WERI-Rb-1 (cell line): ENCODE measurements at places on chromosomes 3 and 15.

GRCh38 chr3:187212705-187213104, 15.4 kb downstream of the RTP1 start:
- DNase-seq, result no peak

DNA sequence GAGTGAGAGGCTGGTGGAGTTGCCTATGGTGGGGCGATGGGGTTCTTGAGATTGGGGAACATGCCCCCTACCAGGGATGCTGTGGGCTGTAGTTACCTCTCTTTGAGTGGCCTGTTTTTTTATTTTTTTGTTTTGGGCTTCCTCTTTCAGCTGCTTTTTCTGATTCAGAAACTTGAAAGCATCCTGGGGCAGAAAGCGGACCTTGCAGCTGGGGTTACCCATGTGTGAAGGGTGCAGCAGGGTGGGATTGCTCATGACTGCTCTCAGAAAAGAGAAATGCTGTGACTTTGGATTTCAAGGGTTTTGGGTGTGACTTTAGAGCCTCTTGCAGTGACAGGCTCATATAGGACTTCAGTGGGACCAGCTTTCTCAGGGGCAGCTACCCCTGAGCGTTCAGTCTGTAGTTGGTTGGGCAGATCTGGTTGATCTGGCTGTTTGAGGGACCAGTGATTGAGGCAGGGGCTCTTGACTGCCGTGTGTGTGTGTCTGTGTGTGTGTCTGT, 1.8 kb downstream of the LIMD1 start:
- DNase-seq, result no peak

DNA sequence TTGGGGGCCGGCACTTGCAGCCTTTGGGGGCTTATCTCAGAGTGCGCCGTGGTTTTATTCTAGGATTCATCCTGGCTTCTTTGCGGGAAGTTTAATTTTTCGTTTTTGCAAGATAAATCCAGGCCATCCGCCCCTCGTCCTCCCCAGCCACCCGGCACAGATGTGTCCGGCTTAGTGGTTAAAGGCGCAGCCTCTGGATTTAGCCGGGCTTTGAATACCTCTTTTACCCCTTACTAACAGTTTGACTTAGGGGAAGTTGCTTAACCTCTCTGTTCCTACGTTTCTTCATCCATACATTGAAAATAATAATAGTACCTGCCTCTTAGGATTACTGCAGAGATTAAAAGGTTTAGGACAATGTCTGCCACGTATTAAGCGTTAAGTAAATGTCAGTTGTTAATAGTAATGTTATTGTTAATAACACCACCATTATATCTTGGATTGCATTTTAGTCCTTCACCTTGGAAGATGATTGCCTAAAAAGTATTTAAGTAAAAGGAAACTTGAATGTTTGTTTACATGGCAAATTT, 714 bp downstream of the ECT2 start:
- DNase-seq, result peak; percentile 31

DNA sequence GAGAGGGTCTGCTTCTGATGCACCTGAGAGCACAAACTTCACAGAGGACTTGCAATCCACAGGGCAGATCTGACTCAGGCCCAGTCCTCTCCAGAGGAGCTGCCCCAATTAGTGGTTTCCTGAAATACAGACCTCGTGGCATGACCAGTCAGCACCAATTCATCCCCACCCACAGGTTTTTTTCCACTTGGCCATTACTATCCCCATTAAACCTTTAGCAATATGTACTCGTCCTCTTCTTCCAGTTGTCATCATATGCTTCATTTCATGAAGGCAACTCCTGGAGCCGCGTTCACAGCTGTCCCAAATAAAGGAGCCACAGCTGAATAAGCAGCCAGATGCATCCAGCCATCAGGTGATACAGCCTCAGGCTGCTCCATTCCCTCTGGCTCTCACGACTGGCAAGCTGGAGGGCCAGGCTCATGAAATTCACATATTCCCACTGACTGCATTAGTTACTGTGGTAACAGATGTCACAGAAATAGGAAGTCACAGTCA, 163.1 kb downstream of the FMN1 start:
- no peak for DNase-seq

DNA sequence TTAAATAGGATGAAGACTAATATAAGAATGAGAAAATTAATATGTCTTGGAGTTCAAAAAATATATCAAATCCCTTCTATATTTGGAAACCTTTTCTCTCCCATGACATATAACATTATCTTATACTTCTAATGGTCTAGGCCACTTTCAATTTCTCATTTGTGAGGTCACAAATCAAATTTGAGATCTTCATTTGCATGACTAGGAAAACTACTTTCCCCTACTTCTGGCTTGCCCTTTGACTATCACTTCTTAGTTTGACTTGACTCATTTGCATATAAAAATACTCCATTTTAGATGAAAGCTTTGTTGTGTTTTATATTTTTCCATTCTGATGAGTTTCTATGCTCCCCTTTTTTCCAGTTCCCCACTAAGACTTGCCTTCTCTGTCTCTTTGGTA, 598.6 kb upstream of the TBL1XR1 start:
- no peak for DNase-seq

DNA sequence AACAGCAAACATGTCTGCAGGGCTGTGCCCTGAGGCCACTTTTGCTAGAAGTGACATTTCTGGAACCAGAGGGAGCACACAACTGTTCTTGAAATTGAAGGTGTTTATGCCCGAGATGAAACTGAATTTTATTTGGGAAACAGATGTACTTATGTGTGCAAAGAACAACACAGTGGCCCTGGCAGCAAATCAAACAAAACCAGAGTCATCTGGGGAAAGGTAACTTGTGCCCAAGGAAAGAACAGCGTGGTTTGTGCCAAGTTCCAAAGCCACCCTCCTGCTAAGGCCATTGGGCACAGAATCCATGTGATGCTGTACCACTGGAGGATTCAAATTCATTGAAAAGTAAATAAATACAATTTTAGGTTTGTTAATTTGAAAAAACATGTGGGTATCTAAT, 31.2 kb upstream of the RARRES1 start:
- no peak for DNase-seq

- no peak for DNase-seq
These were observed 58.7 kb downstream of the RPN1 start for GRCh38 chr3:128591738-128592426.
